ENCODE measurements at places on chromosomes 7 and 10. TPM values are rescaled to one million over a fixed set of nuclear protein-coding genes. Genes with fewer than 3 reads are reported as not detected.
A peak's percentile ranks its signal among the peaks of the same experiment; 100 is the strongest.

The PON1 gene
- not detected for total RNA-seq

The GIMAP2 gene
- 60.3 TPM for total RNA-seq

- H3K4me1 ChIP-seq: no peaks in the 10 kb centered on the region
- H3K27me3 ChIP-seq: peaks cover 5% of the 10 kb centered on the region
- H3K27ac ChIP-seq: no peak overlapping the region
- peak; percentile 31 for DNase-seq
Observed at GRCh38 chr10:44395902-44396670, 11.2 kb upstream of the CXCL12 start.

GRCh38 chr7:72317341-72317740 is 94.8 kb downstream of the CALN1 start:
- H3K27ac ChIP-seq: no peak overlapping the region
- H3K4me1 ChIP-seq: no peaks in the 10 kb centered on the region
- no peaks in the 10 kb centered on the region for H3K27me3 ChIP-seq
- H3K36me3 ChIP-seq: no peaks in the 10 kb centered on the region
- no peak overlapping the region for H3K4me3 ChIP-seq

The TMEM213 gene
- total RNA-seq: not detected

- H3K36me3 ChIP-seq: no peaks in the 10 kb centered on the region
- no peak overlapping the region for H3K27ac ChIP-seq
- peaks cover 9% of the 10 kb centered on the region for H3K4me1 ChIP-seq
- no peak for DNase-seq
Observed at GRCh38 chr10:90960355-90960814, 39.5 kb upstream of the ANKRD1 start.

The OR2A1 gene
- total RNA-seq: not detected

- peaks cover 11% of the 10 kb centered on the region for H3K27me3 ChIP-seq
- H3K27ac ChIP-seq: no peak overlapping the region
Observed at GRCh38 chr7:108286290-108286904, 156.2 kb upstream of the LAMB4 start.
